ENCODE measurements at places on chromosomes 16 and 17.

DNA sequence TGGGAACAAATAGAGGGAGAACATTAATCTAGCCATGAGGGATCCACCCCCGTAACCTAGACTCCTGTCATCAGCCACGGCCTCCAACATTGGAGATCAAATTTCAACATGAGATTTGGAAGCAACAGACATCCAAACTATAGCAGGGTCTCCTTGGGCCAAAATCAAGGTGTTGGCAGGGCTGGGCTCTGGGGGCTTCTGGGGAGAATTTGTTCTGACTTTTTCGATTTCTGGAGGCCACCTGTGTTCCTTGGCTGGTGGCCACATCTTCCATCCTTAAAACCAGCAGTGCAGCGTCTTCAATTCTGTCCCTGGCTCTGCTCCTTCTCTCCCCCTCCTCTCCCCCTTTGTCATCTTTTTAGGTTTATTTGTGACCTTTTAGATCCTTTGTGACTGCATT is 546.2 kb downstream of the WWOX start:
- no peak for DNase-seq

GRCh38 chr17:55694286-55694910 is 28.3 kb downstream of the TMEM100 start:
- DNase-seq = no peak

GRCh38 chr17:31225831-31226230 is 71.2 kb downstream of the OMG start:
- no peak for DNase-seq

- DNase-seq = no peak
Measured at GRCh38 chr16:53166099-53166498, 111.3 kb downstream of the CHD9 start.

GRCh38 chr17:63316100-63316499 is 130.0 kb downstream of the CYB561 start:
- no peak for DNase-seq

- no peak for DNase-seq
Measured at GRCh38 chr16:23826528-23827045, 9.2 kb upstream of the PRKCB start.

DNA sequence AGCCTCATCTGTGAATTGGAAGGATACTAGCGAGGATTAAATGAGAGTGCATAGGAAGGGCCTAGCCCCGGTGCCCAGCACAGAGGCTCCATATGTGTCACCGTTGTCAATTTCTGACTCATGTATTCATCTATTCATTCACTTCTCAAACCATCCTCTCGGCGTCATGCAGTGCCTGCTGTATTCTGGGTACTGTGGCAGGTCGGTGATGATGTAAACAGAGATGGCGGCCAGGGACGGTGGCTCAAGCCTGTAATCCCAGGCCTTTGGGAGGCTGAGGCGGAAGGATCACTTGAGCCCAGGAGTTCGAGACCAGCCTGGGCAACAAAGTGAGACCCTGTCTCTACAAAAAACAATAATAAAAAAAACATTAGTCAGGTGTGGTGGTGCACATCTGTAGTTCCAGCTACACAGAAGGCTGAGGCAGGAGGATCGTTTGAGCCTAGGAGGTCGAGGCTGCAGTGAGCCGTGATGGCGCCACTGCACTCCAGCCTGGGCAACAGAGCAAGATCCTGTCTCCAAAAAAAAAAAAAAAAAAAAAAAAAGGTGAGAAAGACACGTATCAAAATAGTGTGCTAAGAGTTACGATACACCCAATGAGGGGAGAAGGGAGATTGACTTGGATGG is 4.3 kb upstream of the PPP1R1B start:
- DNase-seq = no peak

Measured in ascending aorta (tissue), 2 donors.